ENCODE measurements at places on chromosomes 11 and 22.

DNA sequence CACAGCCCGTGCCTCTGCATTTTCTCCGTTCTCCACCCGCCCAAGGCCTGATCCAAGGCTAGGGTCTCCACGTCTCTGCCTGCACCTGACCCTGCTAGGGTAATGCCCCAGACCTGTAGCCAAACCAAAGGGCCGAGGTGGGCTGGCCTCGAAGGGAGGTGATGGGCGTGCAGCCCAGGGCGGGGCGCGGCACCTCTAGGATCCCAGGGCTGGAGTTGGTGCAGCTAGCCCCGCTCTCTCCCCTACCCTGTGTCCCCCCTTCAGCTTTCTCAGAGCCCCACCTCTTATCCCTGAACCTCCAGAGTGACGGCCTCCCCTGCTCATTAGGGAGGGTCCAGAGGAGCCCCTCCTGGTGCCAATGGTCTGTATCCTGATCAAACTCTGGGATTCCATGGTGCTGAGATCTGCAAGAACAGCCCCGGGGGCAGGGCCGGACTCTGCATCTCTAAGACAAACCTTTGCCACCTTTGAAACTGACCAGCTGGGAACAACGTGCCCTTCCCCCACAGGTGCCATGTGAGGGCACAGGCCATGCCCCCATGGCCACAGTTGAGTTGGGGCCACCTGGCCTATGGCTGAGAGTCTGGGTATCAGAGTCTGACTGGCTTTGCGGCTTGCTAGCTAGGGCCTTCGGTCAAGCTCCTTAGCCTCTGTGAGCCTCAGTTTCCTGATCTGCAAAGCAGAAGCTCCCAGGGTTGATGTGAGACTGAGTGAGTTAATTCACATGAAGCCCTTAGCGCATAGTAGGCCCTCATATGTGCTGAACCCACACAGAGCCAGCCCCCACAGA, 23.1 kb upstream of the CBX7 start:
- DNase-seq: no peak

DNA sequence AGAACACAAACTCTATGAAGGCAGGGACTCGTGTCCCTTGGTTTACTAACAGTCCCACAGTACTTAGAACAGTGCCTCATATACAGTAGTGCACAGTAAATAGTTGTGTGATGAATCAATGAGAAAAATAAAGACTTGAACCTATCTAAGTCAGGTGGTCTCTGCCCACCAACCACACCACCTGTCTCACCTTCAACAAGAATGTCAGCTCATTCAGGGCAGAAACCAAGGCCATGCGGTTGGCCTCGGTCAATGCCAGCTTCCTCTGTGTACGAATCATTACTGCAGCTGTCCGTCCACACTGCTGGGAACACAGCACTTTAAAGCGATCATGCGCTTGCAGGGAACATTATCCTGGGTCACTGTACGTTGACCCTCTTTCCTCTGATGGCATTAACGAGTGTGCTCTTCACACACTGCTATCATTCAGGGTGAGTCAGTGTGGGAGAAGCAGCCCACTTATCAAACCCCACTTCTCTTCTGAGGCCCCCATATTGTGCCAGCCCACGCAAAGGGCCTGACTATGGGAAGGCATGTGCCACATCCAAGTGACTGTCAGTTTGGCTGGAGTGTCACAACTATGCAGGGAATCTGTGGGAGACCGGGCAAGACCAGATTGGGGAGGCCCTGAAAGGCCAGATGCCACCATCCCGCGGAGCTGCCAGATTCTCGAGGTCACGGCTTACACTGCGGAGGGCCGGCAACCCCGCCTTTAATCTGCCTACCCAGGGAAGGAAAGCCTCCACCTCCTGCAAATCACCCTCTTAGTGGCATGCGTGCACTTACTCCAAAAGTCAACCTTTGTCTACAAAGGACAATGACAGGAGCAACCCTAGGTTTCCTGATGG, 36.1 kb downstream of the LARGE1 start:
- no peak for DNase-seq

DNA sequence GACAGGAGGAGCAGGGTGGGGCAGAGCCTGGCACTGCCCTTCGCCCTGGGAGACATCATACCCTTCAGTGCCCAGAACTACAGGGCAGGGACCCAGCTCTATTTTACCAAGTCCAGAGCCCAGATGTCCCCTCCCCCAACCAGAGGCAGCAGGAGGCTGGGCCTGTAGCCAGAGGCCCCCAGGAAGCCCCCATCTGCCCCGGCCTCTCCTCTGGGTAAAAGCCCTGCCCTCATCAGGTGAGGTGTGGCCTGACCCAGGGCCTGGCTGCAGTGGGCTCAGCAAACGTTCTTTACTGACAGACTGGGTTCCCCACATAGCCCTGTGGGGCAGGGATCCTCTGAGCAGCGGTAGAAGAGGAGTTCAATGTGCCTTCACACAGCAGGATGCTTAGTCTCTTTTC, 51.8 kb upstream of the SLC22A12 start:
- no peak for DNase-seq

GRCh38 chr11:73667891-73668290, 21.5 kb downstream of the PLEKHB1 start:
- DNase-seq: no peak

DNA sequence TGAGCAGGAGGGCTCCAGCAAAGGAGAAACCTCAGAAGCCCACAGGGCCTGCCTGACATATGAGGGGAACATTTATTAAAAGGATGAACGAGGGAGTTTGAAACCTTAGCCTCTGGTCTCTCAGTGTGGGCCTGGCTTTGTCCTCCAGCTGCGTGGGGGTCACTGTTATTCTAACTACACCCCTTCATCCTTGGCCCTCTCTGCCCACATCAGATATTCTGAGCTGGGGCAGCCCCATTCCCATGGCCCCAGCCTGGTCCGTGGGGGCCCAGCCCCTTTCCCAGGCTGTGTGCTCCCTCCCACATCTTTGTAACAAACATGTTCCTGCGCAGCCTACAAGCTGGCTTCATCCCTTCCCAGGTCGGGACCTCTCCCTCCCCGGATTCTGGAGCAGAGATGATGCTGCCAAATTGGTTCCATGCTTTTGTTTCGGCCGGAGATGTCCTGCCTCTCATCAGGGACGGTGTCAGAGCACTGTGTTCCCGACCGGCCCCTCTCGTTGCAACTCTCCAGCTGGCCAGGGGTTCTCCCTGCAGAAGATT, 4.0 kb downstream of the FXYD6 start:
- DNase-seq: no peak

DNA sequence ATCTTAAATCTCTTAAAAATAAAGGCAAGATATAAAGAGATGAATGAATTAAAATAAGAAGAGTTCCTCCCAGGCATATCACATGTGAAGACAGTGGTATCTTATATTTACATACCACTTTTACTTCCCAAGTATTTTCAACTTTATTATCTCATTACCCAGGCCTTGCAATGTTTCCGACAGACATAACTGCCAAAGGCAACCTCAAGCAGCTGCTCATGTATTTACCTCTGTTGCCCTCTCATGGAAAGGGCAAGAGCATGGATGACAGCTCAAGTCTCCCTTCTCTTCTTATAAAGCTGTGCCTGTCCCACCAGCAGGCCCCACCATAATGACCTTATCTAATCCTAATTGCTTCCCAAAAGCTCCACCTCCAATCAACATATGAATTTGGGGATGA, 894.2 kb downstream of the NTM start:
- no peak for DNase-seq

All from activated CD8-positive, alpha-beta memory T cell treated with anti-CD3 and anti-CD28 coated beads for 1 hour (primary cell).